Activated naive CD4-positive, alpha-beta T cell treated with Interleukin-2 at 50 U/mL for 16 hours (primary cell): ENCODE measurements at places on chromosomes 13 and 19.

GRCh38 chr13:31545616-31546015, 193.7 kb upstream of the RXFP2 start:
- no peak for DNase-seq

- no peak for DNase-seq
Observed at GRCh38 chr13:60755380-60756163, 358.6 kb downstream of the TDRD3 start.

GRCh38 chr19:20863176-20863575, 59.9 kb upstream of the ZNF85 start:
- no peak for DNase-seq

DNA sequence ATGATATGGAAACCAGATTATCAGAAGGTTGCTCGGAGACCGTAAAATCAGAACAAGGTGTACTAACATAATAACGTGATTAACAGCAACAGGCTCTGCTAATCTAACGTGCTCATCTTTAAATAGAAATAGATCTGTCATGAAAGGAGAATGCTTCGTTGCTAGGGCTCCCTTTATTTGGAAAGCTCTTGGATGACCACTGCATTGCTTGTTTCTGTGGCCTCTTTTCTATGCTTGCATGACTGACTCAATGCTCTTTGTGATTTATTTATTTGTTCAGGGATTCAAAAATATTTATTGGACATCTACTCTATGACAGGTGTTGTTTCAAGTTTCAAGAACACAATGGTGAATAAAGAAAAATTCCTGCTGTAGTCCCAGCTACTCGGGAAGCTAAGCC, 22.3 kb upstream of the ZDHHC20 start:
- DNase-seq, result no peak

DNA sequence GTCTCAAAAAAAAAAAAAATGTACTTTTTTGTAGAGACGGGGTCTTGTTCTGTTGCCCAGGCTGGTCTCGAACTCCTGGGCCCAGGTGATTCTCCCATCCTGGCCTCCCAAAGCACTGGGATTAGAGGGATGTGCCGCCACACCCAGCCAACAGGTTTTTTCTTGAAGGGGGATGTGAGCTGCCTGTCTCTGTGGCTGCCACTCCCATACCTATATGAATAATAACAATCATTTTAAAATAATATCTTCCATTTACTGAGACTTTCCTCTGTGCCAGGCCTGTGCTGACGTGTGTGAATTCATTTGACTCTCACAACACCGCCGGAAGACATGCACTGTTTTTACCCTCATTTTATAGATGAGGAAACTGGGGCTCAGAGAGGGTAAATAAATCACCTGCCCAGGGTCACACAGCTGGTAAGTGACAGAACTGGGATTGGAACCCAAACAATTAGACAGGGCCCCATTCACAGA, 7.2 kb upstream of the BCL3 start:
- DNase-seq, result no peak

DNA sequence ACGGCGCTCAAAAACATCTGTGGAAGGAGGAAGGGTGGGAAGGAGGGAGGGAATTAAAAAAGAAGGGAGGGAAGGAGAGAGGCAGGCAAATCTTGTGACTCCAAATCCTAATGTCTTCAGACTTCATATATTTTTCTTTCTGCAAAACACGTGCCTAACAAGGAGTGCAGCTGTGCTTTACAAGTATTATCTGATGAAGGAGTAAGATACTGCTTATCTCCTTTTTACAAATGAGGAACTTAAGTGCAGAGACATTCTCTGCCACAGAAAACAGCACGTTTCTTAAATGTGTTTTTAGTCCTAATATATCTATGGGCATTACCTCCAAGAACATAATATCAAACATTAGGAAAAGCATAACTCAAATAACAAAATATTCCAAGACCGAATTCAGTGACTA, 6.5 kb downstream of the FLT3 start:
- DNase-seq, result no peak

DNA sequence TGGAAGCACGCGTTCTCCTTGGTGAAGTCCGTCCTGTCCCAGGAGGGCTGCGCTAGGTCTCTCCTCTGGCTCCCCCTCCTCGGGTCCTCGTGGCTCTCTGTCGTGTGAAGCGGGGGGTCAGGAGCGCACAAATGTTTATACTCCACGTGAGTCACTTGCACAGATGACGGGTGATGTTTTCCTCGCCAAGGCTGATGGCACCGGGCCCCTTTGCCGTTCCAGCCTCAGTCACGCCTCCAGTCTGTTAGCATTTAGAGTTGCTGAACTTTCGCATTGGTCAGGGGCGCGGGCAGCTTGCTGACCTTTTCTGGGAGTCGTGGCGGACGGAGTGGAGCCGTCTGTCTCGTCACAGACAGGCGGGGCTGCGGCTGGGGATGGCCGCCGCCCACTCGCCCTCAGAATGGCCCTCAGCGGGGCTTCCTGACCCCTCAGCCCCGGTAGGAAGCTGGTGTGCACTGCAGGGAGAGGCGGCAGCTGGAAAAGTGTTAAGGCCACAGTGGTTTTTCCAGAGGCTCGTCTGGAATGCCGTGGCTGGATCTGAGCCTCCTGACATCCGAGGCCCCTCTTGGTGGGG, 13.7 kb downstream of the KLHL26 start:
- no peak for DNase-seq

DNA sequence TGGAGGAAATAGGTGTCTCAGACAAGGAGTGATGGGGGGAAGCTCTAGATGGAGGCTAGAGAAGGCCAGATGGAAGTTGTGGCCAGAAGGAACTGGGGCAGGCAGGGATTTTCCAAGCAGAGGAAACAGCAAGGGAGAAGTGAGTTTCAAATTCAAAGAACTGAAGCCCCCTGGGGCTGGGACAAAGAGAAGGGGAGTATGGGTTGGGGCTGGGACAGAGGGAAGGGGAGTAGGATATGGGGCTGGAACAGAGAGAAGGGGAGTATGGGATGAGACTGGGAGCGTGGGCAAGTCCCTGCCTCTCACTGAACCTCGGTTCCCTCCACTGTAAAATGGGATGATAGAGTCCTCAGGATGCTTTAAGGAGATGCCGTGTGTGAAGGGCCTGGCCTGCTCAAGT, 1.9 kb upstream of the GTF2F1 start:
- DNase-seq, result no peak

GRCh38 chr19:51121257-51121656, 3.4 kb upstream of the SIGLEC9 start:
- DNase-seq, result no peak
